Lower lobe of right lung (tissue), 2 donors: ENCODE measurements at places on chromosomes 4 and X. TPM values are rescaled to one million over a fixed set of nuclear protein-coding genes. Genes with fewer than 3 reads are reported as not detected.

OCRL gene
- total RNA-seq, result 20.1 TPM

XG gene
- total RNA-seq, result 0.41 TPM

GRCh38 chr4:72629540-72629939, 60.5 kb upstream of the ADAMTS3 start:
- DNase-seq, result no peak

DNA sequence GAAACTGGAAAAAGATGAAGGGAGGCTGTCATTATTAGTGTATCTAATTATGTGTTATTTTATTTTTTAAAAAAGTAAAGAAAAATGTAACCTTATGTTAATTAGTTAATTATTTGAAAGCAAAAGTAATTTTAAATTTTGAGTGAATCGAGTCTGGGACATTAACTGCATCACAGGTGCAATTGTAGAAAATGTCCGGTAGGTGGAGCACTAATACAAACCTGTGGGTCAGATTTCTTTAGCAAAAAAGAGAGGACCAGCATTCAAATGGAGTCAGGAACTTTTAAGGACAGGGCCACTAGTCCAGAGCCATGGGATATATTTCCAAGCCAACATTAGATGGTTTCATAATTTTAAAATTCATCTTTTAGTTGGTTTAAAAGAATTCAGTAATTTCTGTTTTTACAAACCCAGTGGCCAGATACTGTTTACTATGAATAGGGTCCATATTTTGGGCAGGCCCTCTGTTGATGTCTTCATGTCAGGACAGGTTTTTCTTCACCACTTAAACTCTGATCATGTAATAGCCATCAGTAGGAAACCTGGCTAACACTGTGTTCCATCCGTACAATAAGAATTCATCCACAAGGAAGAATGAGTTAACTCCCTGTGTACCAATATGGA, 27.2 kb downstream of the BST1 start:
- no peak for DNase-seq

- DNase-seq, result no peak
Measured at GRCh38 chr4:39881789-39882188, 95.9 kb downstream of the PDS5A start.

DNA sequence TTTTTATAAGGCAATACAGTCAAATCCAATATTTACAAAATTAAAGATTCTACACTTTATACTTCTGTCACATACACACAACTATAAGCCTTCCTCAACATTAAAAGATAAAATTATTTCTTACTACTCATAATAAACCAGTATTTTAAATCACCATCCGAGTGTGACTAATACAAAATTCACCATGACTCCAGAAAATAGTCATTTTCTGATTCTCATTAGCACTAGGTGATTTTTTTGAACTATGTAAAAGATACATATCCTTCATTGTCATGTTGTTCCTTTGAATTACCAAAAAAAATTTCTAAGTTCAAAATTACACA, 646 bp upstream of the SLC7A11 start:
- no peak for DNase-seq

DNA sequence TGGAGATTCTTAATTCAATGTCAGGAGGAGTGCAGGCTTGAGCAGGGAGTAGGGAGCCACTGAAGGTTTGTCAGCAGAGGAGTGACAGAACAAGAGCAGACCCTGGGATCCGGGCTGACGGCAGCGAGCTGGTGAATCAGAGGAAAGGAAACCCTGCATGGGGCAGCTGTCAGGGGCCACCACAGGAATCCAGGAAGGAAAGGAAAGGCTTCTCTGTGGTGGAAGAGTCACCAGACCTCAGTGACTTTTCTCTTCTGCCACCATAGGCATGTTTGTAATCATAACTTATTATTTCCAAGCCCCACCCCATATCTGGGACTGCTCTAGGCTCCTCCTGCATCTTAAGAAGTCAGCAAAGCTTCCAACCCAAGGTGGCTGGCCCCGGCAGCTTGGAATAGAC, 150.9 kb downstream of the BCOR start:
- no peak for DNase-seq
